Hepatocyte (in vitro differentiated cells): ENCODE measurements at places on chromosomes 16 and 17.

- H3K36me3 ChIP-seq, result no peaks in the 10 kb centered on the region
- H3K27ac ChIP-seq, result no peak overlapping the region
- no peak overlapping the region for H3K4me3 ChIP-seq
- H3K27me3 ChIP-seq, result no peaks in the 10 kb centered on the region
These were observed 230.7 kb downstream of the MAF start for GRCh38 chr16:79369796-79370195.

- H3K36me3 ChIP-seq, result no peaks in the 10 kb centered on the region
- H3K27me3 ChIP-seq, result peaks cover 11% of the 10 kb centered on the region
These were observed 27.3 kb upstream of the CBFA2T3 start for GRCh38 chr16:89004209-89004831.

GRCh38 chr16:4460936-4461249, 13.5 kb downstream of the NMRAL1 start:
- H3K4me1 ChIP-seq, result no peaks in the 10 kb centered on the region
- no peaks in the 10 kb centered on the region for H3K36me3 ChIP-seq
- no peak overlapping the region for H3K4me3 ChIP-seq
- no peaks in the 10 kb centered on the region for H3K27me3 ChIP-seq

DNA sequence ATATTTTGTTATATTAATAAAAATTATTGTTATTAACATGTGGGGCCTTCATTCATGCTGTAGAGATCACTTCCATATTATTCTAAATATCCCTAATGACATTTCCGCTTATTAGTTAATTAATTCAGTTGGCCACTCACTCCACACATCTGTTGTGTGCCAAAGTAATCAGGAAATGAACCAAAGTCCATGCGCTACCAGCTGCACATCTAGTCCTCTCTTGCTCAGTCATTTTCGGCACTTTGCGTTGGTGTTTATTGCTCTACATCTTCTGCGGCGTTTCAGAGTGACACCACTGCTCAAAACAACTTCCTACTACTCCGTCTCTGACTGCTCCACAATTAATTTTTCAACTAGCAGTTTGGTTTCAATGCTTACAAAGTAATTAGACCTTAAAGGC, 101.4 kb upstream of the ZFHX3 start:
- no peak for DNase-seq
- H3K4me3 ChIP-seq, result no peak overlapping the region
- H3K27ac ChIP-seq, result no peak overlapping the region
- H3K27me3 ChIP-seq, result no peaks in the 10 kb centered on the region

GRCh38 chr17:33944412-33944811, 310.7 kb upstream of the CCL2 start:
- no peak overlapping the region for H3K27ac ChIP-seq
- no peaks in the 10 kb centered on the region for H3K4me1 ChIP-seq
- no peak overlapping the region for H3K4me3 ChIP-seq
- H3K27me3 ChIP-seq, result no peaks in the 10 kb centered on the region
- H3K36me3 ChIP-seq, result no peaks in the 10 kb centered on the region
- DNase-seq, result no peak

GRCh38 chr16:53042235-53042701, 10.4 kb downstream of the CHD9NB start:
- peak overlapping the region; percentile 92 for H3K27ac ChIP-seq
- no peak overlapping the region for H3K4me3 ChIP-seq
- peaks cover 47% of the 10 kb centered on the region for H3K4me1 ChIP-seq

GRCh38 chr17:18182110-18182977, 1.3 kb upstream of the ALKBH5 start:
- H3K27me3 ChIP-seq, result no peaks in the 10 kb centered on the region
- DNase-seq, result peak; percentile 37
- peak overlapping the region; percentile 97 for H3K27ac ChIP-seq
- H3K4me3 ChIP-seq, result peak overlapping the region; percentile 43
